Astrocyte of the cerebellum (primary cell): ENCODE measurements at places on chromosomes 4 and X.

DNA sequence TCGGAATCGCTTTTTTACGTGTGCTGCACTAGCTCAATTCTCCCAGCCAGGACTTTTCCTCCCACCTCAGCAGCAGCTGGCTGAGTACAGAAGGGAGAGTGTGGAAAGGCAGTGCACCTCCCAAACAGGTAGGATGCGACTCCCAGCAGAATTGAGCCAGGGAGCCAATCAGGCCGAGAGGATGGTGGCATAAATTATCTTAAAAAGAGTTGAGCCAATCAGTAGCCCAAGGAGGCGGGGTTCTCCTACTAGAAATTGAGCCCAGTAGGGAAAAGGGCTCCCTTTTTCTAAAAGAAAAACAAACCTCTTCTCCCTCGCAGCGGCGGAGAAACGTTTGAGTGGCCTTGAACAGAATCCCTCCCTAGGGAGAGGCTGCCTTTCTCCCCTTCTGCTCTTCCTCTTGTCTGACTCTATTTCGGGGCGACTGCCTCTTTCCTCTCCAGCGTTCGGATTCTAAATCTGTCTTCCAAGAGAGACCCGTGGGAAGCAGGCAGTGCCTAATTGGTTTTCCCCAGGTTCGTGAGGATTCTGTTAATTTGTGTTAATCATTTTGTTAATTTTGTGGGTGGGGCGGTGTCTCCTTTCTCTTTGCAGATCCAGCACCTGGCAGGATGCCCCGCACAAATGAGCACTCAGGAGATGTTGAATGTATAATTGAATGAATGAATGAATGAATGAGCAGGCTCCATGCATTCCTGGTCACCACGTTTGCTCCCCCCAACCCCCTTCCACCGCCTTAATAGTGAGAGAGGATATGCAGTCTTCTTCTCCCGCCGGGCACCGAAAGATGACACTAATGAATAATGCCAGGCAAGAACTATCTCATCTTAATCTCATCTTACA lies at the start of gene GABRG1:
GABRG1 (minus strand) TSS at position 142 of the 843 bp plus-strand sequence; CDS start at position 1, 141 bp downstream.
- no peak for DNase-seq

GRCh38 chrX:134692990-134693389 lies 34.7 kb upstream of the PLAC1 start:
- no peak for DNase-seq

- no peak for DNase-seq
Measured at GRCh38 chr4:108205859-108206258, 37.1 kb upstream of the LEF1 start.

DNA sequence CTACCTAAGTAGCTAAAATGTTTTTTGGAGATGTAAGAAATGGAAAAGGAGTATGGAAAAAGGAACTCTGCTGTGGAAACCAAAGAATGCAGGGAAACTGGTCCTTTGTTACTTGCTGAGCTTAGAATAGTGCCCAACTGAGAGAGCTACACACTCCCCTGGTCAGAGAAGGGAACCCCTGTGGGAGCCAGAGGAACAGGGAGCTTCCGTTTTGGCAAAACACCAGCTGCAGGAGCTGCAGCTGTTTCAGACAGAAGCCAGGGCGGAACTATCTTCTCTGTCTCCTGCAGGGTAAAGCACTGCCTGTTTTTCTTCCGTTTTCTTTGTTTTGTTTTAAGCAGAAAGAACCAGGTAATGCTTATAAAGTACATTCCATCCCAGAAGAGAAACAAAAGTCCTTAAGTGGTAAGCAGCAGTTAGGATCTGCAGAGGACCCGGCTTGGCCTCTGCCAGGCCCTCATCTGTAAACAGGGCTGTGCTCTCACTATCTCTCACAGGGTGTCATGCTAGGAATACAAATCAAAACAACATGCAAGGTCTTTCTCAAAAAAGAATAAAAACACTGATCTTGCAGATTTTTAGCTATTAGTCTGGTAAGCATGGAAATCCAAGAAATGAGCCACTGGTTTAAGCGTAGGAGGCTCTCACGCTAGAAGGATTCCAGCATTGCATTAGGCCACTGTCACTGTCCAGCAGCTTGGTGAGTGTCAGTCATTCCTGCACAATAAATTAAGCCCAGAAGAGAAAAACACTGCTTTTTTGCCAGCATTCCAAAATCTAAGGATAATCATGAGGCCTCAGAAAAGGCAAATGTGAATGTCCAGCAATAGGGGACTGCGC lies 76.1 kb downstream of the CHST7 start:
- peak; percentile 19 for DNase-seq

- peak; percentile 3 for DNase-seq
Measured at GRCh38 chr4:169663831-169664230, 43.5 kb downstream of the CLCN3 start.

DNA sequence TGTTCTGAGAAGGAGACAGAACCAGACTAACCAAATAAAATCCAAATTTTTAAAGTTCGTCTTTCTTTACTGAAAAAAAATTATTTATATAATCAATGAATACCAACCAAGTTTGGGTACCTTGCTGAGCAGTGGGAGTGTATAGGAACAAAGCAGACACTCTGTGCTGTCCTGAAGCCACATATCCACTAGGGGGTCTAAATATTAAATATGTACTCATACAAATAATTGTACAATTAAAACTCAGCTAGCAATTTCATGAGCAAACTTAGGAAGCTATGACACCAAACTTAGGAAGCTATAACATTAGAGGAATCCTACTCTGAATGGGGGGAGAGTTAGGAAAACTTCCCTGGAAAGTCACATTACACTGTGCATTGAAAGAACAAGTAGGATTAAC lies 582.0 kb upstream of the EPHA5 start:
- no peak for DNase-seq

- no peak for DNase-seq
Measured at GRCh38 chr4:153110739-153111138, 93.5 kb upstream of the TRIM2 start.

DNA sequence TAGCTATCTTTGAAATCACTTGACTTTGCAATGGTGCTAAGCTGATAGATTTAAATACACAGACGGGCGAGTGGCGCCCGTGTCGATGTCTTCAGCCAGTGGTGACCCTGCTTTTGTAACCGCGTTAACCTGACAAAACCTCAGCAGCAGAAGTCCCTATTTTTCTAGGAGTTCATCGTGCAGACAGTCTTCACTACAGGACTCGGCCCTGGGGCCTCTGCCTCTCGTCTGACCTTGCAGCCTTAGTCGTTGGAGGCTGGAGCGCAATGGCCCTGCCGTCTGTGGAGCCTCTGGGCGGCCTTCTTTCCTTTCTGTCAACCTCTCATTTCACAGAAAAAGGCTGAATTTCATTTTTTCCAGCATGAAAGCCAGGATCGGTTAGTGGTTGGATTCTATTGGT lies 57.9 kb downstream of the CPLX1 start:
- no peak for DNase-seq

DNA sequence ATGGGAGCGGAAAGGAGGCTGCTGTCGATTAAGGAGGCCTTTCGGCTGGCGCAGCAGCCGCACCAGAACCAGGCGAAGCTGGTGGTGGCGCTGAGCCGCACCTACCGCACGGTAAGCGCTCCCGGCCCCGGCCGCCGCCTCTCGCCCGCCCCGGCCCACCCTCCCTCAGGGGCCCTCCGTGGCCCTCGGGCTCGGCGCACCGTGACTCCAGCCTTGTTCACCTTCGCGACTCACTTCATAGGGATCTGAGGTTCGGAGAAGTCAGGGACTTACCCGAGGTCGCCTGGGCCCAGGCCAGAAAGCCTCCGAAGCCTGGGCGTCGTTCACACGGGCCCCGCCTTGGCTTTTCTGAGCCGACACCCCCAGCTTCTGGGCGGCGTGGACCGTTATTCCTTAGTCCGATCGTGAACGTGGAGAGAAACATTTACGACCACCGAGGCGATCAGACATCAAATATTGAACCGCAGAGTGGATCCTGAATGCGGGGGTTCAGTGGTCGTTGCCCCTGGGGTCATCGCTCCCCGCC lies 362 bp downstream of the NCAPG start:
- no peak for DNase-seq

DNA sequence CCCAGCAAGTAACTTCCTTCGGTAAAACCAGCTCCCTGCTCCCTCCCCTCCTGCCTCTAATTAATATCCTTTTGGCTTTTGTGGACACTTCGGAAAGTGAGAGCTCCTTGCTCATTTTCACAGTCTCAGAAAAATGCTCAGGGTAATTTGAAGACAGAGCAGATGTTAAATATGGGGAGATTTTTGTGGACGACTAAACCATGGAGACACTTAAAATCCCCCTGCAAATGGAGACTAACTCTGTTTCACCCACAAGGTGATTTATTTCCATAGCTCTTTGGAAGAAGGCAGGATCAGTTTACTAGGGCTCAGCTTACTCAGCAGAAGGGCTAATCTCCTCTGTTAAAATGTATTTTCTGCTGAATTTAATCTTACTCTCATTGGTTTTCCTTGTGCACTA lies 12.2 kb upstream of the AMOT start:
- no peak for DNase-seq

- DNase-seq, result no peak
Measured at GRCh38 chr4:94410678-94411206, 41.0 kb upstream of the PDLIM5 start.

GRCh38 chr4:184705692-184706091 lies 28.2 kb downstream of the CENPU start:
- DNase-seq, result no peak

DNA sequence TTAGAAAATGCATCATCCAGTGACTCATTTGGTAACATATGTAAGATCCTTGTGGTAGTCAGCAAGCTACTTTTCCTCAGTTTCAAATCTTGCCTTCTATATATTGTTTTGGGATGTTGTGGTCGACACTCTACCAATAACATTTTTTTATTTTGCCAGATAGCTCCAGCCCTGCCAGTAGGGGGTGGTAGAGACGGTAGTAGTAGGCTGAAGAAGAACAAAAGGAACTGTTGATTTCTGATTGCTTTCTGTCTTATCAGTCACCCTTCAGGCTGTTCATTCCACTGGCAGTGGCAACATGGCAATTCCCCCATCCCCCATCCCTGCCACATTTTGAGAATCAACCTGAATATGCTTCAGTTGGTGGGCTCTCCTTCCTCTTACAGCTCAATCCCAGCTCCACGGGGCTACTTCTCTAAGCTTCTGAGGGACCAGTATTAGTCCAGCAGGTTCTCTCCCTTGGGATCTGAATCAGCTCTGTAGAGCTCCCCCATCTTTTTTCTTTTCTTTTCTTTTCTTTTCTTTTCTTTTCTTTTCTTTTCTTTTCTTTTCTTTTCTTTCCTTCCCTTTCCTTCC lies 171.5 kb upstream of the VEGFC start:
- no peak for DNase-seq

DNA sequence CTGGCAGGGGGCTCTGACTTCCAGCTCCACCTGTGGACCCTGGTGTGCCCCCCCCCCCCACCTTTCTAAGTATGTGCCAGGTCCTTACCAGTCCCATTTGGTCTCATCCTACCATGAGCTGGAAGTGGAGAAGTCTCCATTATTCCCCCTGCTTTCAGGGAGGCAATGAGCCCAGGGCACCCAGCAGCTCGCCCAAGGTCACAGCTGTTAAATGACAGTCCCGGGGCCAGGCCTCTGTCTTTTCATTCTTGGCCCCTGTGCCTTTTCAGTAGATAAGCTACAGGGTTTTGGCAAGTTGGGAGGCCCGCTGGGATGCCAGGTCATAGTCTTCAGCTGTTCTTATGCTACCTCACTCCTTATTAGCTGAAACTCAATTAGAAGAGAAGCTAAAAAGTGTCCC lies 249.1 kb downstream of the EVC2 start:
- DNase-seq, result no peak

- no peak for DNase-seq
Measured at GRCh38 chr4:184448821-184449220, 25.5 kb downstream of the IRF2 start.

GRCh38 chr4:128288689-128289106 lies 1.1 kb upstream of the PGRMC2 start:
- DNase-seq, result no peak

DNA sequence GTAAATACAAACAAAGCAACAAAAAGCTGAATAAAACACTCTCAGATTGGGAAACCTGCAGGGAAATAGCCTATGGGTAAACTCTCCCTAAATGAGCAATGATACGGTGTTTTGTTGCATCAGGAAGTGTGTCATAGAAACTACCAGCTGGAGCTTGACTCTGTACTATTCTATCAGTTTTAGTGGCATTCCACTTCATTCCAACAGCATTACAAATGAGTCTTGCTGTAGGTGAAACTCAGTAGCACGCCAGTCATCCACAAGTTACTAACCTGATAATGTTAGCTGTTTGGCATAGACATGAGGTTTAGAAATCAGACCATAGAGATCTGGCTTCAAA lies 24.9 kb downstream of the FGFBP1 start:
- peak; percentile 90 for DNase-seq

GRCh38 chrX:13158911-13159310 lies 114.5 kb upstream of the FAM9C start:
- no peak for DNase-seq

- peak; percentile 42 for DNase-seq
Measured at GRCh38 chrX:7158468-7158990, 10.6 kb upstream of the PUDP start.

DNA sequence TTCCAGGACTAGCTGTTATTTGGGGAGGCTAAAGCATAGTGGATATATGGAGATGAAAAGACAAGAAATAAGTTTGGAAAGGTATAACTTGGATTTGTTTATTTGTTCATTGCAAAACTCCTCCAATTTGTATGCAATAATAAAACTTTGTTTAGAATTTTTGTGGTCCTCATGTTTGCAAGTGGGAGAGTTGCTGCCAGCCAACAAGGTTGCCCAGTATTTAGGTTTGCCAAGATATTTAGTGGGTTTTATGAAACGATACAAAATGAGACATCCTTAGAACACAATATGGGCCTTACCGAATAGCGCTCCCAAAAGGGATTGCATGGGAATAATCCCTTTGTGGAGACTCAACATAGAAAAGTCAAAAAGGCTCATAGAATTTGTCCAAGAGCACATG lies 162.1 kb downstream of the INPP4B start:
- DNase-seq, result no peak

DNA sequence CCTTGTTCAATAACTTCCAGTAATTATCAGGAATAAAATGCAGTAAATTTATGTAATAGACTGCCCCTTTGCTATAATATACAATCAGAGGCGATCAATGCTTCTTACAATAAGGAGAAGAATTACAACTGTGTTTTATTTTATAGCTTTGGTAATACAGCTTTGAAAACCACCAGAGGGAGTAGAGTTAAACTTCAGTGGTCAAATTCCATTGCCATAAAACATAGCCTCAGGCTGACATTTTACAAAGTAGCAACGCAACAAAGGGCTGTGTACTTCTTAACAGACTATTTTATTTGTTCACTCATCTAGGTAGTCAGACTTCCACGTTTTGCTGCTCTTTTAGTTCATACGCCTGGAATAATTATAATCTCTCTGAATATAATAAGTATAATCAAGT lies 58.5 kb downstream of the TEX13C start:
- no peak for DNase-seq
